ENCODE measurements at places on chromosomes 7 and 10.

DNA sequence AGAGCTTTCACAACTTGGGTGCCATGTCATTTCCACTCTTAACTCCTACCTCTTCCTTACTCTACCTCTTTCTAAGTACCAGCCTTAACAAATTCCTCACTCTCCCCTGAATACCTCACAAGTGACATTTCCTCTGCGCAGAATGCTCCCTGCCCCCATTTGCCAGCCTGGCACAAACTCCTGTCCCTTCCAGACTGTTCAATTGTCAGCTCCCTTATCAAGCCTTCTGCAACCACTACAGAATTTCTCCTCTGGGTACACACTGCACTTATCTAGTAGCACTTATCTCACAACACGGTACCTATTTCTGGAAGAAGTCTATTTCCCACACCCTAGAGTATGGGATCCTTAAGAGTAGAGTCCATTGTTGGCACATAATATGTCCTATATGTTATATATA lies 39.1 kb upstream of the ANAPC16 start:
- DNase-seq = no peak

GRCh38 chr10:97222326-97222961 lies 36.7 kb upstream of the SLIT1 start:
- DNase-seq = no peak

DNA sequence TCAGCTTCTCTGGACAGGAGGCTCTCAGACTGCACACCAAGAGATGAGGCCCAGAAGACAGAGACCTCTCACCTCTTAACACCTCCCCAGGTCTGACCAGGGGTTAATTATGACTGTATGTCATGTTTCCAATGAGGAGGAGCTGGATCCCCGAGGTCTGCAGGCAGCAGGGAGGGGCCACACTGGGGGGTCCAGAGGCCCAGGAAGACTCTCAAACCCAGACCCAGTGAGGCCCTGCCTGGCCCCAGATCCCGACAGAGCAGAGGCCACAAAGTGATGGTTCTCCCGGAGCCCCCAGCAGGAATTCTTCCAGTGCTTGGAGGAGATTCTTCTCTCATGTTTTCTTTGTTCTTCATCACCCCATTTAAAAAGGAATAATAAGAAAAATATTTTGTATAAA lies 28.8 kb downstream of the PTPRN2 start:
- no peak for DNase-seq

DNA sequence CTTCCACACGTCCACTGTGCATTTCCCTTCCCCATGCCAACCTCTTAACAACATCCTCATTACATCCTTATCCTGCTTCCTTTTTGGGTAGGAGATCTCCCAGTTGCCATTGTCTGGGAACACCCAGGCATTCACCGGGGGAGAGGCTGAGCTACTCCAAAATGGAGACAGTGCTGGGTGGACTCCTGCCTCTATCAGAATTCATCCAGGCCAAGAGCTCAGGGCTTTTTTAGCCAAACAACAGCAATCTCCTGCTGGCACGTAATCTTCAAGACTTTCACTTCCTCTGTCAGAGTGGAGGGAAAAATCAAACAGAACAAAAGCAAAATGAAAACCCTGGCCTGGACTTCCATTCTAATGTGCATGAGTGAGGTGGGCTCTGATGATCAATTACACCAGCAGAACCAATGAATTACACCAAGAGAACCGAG lies 245.0 kb downstream of the PRPF18 start:
- DNase-seq = no peak

- DNase-seq = no peak
These were observed 14.5 kb upstream of the ZNF273 start for GRCh38 chr7:64888561-64888900.

DNA sequence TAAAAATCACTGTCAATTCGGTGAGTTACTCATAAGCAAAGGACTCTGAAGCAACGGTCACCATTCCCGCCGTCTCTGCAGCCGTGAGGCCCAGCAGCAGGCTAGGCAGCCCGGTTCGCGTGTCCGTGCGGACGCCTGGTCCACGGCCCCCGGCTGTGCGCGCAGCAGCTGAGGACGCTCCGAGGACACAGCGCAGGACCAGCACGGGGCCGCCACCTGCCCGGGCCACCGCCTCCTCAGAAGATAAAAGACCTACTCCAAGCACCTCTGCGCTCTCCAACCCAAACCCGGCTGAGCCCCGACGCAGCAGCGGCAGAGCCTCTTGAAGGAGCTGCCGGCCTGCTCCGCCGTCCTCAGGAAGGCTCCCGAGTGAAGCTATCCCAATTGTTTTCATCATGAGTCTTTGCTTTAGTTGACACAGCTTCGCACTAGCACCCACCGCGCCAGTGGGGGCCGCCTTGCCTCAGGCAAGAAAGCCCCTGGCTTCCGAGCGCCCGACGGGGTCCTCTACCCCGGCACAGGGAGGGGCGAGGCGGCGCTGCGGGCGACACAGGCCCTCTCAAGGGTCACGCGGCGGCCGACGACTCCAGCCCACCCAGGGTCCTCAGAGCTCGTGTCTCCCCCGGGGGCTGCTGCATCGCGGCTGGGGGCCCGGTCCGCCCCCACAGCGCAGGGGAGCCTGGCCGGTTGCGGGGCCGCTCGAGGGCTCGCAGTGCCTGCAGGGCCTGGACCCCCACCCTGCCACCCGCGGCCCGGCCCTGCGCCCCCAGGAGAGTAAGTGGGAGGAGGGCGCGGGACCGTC lies 16.9 kb upstream of the GPR146 start:
- DNase-seq = peak; percentile 33

- DNase-seq = no peak
These were observed 139.1 kb downstream of the TFPI2 start for GRCh38 chr7:93751421-93751820.

DNA sequence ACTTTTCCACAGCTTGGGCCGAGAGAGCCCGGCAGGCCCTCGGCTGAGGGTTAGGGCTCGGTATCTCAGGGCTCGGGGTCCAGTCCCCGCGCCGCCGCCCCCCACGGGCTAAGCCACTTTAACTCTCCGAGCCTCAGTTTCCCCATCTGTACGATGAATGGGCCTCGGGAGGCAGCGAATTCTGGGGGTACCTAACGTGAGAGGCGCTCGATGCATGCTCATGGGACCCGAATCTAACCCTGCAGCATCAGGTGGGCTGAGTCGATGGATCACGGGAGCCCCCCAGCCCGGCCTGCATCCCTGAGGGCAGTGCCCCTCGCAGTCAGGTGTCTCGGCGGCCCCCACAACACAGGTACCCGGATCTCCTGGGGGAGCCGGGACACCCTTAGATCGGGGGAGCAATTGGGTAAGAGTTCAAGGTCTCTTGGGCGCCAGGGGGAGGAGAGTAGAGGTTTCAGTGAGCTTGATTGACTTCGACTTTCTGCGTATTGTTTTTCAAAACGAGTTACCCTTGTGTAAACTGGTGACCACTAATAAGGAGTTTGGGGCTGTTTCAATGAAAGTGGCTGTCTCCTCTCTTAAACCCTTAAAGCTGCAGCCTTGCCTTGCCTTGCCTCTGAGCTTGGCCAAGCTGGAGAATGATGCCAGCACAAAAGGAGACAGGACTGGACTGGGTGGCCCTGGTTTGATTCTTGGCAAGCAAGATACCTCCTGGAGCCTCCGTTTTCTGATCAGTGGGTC lies 631 bp downstream of the POR start:
- peak; percentile 39 for DNase-seq

DNA sequence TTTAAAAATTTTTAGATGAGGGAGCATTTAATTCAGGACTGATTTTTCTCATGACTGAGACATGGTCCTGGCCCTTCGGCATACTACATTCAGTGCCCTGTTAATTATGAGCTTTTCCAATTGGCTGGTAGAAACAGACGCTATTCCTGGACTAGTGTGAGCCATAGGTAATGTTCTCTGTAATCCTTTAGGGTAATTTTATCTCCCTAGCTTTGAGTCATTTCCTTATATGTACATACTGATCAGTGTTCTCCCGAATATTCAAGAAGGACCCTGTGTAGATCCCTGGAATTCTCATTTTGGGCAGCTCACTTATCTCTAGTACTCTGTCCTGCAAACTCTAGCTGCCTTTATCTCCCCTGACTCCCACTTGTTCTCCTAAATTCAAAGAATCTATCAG lies 92.6 kb upstream of the NPY start:
- DNase-seq = no peak

DNA sequence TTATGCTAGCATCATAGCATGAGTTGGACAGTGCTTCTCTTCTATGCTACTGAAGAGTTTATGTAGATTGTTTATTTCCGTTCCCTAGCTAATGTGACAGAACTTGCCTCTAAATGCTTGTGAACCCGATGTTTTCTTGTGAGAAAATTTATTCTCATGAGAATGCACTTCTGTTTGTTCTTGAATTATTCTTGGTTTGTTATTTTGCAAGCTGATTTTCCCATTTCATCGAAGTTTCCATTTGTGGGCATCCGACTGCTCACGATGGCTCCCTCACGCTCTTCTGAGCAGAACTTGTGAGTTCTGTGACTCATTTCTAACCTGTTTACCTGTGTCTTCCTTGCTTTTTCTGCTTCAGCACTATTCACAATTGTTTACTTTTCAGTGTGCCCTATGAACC lies 59.9 kb downstream of the WDFY4 start:
- DNase-seq = no peak

DNA sequence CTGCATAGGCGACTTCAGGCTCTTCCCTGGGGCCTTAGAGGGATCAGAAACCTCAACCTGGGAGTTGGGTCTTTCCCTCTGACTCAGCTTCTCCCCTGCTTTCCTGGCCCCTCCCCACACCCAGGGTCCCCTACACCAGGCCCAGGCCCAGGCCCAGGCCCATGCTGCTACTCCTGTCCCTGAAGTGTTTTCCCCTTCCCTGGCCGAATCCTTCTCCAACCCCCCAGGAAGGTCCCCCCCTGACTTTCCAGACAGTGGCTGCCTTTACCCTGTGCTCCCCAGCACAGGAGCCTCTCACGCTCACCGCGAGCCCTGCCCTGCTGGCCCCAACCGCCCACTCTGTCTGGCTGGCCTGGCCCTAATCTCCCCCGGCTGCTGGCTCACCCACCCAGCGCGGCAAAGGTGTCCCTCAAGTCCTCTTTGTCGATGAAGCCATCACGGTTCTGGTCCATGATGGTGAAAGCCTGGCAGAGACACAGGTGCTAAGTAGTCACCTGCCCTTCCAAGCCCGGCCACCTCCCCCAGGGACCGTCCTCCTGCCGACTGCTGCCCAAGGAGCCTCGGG lies 6.4 kb downstream of the MYL10 start:
- no peak for DNase-seq

DNA sequence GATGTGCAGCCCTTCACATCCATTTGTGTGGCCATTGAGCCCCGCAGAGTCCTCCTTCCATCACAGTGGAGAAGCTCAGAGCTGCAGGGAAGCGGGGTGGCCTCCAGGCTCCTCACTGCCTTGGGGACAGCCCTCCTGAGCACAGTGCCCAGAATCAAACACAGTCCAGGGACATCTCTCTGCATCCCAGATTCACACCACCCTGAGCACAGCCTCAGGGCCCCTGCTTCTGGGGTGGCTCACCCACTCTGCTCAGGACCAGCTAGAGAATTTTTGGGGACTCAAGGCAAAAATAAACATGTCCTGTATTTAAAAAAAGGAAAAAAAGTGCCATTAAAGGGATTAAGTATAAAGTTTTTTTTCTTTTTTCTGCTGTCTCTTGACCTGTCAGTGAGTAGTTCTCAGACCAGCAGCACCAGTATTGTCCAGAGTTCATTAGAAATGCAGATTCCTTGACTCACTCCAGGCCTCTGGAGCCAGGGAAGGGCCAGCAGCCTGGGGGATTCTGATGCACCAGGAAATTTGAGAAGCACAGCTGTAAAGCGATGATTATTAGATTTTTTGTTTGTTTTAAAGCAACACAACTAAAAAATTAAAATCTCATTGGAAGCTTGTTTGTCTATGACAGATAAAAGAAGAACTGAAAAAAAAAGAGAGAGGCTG lies 61.6 kb downstream of the ARHGAP22 start:
- peak; percentile 17 for DNase-seq

DNA sequence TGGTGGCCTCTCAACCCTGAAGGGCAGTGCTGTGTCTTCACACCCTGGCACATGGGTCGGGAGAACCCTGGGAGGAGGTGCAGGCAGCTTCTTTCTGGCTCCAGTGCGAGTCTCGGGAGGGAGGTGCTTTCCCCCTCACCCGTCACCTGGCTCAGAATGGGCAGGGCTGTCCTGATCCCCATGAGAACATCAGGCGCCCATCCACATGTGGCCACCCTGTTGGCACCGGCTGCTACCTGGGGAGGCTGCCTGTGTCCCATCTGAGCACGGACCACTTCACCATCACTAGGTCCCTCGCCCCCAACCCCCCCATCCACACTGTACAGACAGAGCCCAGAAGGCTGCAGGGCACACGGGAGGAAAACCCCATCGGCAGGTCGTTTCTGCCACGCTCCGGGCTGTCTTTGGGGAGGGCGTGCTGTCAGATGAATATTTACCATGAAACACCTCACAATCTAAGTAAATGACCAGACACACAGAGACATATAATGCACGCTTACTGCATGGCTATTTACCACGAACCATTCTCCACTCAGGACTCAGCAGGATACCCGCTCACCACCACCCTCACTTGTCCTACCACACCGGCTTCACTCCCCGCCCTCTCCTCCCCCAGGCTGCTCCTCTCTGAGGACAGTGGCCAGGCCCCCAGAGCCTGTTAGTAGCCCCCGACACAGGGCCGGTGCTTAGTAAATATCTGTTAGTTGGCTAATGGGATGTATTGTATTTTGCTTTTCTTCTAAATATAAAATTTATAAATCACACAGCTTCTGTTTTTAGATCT lies 282.2 kb downstream of the DNAJB6 start:
- DNase-seq = no peak

DNA sequence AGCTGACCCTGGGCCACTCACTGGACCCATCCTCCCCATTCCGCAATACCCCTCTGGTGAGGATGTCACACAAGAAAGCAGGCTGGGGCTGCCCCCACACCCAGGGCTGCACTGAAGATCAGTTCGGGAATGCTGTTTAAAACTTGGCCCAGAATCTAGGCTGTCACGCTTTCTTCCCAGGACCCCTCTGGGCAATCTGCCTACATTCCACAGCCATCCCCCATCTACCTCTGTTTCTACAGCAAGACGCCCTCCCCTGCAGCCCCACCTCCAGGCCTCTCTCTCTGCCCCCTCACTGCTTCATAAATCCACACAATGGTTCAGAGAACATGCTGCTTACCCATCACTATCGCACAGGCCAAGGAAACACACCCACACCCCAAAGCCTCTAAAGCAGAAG lies 36.1 kb downstream of the XPNPEP1 start:
- DNase-seq = no peak
